ENCODE measurements at places on chromosomes 3 and 15.

GRCh38 chr3:160047876-160048275, 59.2 kb downstream of the IL12A start:
- DNase-seq: no peak

- DNase-seq: no peak
These were observed 11.4 kb upstream of the PRR20G start for GRCh38 chr3:127299276-127299675.

DNA sequence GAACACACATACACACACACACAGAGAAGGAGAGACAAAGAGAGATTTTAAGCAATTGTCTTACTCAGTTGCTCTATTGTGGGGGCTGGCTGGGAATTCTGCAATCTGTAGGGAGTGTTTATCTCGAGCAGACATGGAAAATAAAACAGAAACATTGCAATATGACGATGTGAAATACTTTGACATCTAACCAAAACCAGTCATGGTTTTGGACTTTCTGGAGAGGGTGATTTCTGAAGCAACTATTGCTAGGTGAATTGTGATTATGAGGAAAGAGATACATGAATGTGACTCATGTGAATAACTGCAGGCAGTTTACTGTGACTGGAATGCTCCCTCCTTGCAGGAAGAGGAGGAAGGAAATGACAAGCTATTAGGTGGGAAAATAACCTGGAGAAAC, 12.3 kb upstream of the PHLDB2 start:
- no peak for DNase-seq

- peak; percentile 48 for DNase-seq
These were observed at the start of gene DPPA4 for GRCh38 chr3:109337393-109337792. Gene DPPA4, minus strand, starts transcription at chr3:109337546. Its CDS starts 29 bp downstream, at chr3:109337517.

DNA sequence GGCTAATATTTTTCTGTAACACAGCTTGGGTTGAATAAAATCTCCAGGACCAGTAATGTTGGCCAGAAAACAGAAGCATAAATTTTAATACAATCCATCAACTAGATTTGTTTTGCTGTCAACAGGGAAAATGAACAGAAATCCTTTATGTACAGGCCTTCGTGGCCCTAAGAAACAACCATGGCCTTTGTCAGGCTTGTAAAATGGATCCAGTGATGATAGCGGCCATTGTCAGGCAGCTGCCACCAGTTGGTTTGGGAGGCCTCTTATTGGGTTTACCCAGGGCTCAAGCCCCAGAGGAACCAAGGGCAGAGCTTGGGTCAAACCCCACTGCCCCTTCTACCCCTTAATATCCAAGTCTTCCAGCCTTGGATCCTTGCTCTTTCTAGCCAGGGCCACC, 5.6 kb upstream of the FYCO1 start:
- no peak for DNase-seq

- DNase-seq: no peak
These were observed 164.0 kb downstream of the PDCD6IP start for GRCh38 chr3:33962396-33962795.

GRCh38 chr15:75718328-75718727, 5.7 kb upstream of the CSPG4 start:
- no peak for DNase-seq

DNA sequence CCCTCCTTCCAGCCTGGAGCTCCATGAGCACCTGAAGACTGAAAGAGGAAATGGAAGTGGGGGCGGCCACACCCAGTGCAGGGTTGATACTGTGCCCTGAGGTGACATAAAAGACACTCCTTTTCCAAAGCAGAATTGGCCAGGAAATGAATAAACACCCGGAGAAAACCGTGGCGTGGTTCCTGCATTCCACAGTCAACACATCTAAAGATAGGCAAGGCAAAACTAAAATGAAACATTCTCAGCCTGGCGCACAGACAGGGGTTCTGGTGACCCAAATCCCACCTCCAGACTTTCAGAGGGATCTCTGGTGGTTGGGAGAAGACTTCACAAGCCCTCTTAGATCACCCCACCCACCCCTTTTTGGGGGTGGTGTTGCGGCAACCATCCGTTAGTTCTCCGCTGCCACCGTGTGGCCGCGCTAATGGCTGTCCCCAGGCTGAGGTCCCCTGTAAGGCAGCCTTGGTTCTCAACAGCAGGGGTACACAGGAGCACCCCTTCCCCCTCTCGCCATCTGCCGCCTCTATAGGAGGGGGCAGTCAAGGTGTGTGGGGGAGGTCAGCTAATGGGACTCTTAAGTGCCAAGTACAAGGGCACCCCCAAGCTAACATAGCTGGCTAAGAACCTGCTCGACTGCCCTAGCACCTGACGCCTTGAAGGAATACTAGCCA, 2.5 kb upstream of the MST1R start:
- DNase-seq: no peak

DNA sequence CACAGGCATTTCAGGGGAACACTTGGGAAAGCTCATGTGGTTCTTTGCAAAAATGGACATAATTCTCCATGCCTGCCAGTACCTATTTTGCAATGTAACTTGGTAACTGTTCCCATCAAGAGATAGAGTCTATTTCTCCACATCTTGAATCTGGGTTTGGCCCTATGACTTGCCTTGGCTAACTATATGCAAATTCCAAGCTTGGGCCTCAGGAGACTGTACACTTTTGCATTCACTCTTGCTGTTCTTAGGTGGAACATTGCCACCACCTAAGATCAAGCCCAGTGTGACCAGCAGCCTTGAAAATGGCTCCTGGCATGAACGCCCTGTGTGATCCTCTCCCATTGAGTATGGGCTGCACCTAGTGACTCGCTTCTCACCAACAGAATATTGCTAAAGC, 19.8 kb upstream of the SMAD6 start:
- no peak for DNase-seq

- no peak for DNase-seq
These were observed 7.2 kb upstream of the MGLL start for GRCh38 chr3:127829537-127829936.
